ENCODE measurements at places on chromosomes 2 and 18.
A peak's percentile ranks its signal among the peaks of the same experiment; 100 is the strongest.

- H3K27ac ChIP-seq = no peak overlapping the region
- H3K36me3 ChIP-seq = no peaks in the 10 kb centered on the region
- H3K4me3 ChIP-seq = no peak overlapping the region
- H3K27me3 ChIP-seq = peaks cover 2% of the 10 kb centered on the region
Observed at GRCh38 chr2:136215908-136216472, 98.0 kb upstream of the CXCR4 start.

DNA sequence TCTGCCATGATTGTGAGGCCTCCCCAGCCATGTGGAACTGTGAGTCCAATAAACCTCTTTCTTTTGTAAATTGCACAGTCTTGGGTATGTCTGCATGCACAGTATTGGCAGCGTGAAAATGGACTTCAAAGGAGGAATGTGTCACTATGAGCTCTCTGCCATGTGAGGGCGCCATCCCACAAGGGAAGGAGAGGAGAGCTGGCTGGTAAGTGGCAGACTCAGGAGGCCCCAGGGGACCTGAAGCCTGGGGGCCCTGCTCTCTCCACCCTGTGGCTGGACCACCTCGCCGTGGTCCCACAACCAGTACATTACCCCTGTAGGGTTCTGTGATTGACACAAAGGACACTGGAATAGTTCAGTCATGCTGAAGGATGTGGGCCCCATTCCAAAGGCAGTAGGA lies 122.1 kb downstream of the RPIA start:
- no peak overlapping the region for H3K4me3 ChIP-seq
- H3K36me3 ChIP-seq = no peaks in the 10 kb centered on the region
- H3K27ac ChIP-seq = no peak overlapping the region
- no peak for DNase-seq
- H3K27me3 ChIP-seq = peaks cover 3% of the 10 kb centered on the region

- no peaks in the 10 kb centered on the region for H3K27me3 ChIP-seq
- no peaks in the 10 kb centered on the region for H3K4me1 ChIP-seq
- no peak for DNase-seq
- no peaks in the 10 kb centered on the region for H3K36me3 ChIP-seq
Observed at GRCh38 chr2:130766037-130766436, 10.7 kb downstream of the AMER3 start.

DNA sequence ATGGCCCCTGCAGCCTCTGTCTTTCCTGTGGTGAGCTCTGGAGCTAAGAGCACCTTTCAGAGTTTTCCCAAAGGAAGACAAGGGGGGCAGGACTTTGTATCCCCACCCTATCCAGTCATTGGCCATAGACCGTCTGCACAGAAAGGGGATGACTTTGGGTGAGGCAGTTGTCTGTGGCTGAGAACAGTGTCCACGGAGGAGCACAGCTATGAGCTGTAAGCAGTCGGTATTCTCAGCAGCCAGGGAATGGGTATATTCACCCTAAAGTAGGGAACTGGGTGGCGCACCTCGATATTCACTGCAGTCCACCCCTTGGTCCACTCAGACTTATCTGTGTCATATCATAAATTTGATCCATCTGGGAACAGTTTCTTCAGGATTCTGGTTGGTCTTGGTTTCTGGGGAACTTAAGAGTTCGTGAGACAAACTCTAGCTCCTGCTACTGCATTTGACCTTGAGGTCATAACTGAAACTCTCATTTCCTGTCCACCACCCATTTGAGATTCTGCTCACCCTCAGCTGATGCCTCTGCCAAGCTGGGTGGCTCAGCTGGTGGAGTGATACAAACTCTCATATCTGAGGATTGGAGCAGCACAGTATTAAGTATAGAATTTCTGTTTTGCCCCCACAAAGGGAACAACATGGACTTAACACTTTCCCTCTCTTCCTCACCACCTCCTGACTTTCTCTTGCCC lies 45.2 kb upstream of the SCG2 start:
- no peak for DNase-seq
- H3K36me3 ChIP-seq = no peaks in the 10 kb centered on the region
- H3K27ac ChIP-seq = no peak overlapping the region

DNA sequence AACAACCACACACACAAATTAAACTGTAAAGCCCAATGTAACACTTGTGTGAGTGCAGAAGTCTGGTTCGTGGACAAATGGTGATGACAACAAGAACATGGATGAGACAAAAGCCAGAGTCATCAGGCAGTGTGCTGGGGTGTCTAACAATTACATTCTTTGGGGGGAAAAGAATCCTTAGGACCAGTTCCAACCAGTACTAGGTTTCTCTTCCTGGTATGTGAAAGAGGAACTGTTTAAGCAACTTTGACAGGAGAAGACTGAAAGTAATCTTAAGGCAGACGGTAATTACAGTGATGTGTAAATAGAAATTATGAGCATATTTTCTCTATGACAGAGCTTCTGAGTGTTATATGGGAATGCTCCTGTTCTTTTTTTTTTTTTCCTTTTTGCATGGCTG lies 133.4 kb downstream of the AFF3 start:
- H3K27ac ChIP-seq = no peak overlapping the region
- H3K27me3 ChIP-seq = no peaks in the 10 kb centered on the region
- no peaks in the 10 kb centered on the region for H3K4me1 ChIP-seq
- no peak for DNase-seq
- H3K4me3 ChIP-seq = no peak overlapping the region

DNA sequence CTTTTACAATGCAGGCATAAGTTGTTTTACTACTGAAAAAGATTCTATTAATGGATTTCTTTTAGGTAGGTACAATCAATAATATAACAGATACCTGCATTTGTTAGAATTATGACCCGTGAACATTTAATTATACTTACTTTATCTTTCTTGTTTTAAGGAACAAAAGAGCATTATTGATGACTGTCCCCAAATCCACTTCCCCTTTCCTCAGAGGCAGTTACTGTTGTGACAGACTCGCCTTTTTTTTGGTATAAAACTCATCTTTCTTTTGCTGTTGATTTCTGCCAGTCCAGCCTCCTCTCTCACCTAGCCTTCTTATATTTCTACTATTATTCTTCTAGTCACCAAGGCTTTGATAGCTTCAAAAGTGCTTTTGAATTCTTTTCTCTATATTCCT lies 12.1 kb downstream of the ACTR3 start:
- peaks cover 67% of the 10 kb centered on the region for H3K36me3 ChIP-seq
- no peak for DNase-seq
- peaks cover 83% of the 10 kb centered on the region for H3K4me1 ChIP-seq
- peak overlapping the region; percentile 5 for H3K27ac ChIP-seq

DNA sequence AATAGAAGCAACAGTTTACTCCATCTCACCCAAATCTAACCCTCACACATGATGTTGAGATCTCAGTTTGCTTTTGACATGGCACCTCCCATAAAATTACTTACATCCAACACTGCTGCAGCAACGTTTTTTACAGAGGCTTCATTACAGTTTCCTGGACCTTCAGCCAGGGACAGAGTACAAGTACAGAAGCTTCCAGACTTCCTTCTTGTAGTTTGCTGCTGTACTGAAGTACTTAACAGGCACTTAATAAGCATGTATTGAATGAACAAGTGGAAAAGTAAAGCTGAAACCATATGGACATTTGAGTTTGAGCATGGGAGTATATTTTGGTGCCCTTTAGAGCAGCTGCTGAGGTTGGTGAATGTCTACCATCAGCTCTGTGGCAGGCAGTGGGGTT lies 514.2 kb downstream of the PTPRM start:
- H3K4me3 ChIP-seq = no peak overlapping the region
- no peak for DNase-seq
- no peaks in the 10 kb centered on the region for H3K36me3 ChIP-seq
- H3K27ac ChIP-seq = no peak overlapping the region
- no peaks in the 10 kb centered on the region for H3K4me1 ChIP-seq

- no peaks in the 10 kb centered on the region for H3K27me3 ChIP-seq
- DNase-seq = no peak
- peaks cover 54% of the 10 kb centered on the region for H3K4me1 ChIP-seq
- H3K36me3 ChIP-seq = peaks cover 40% of the 10 kb centered on the region
- peak overlapping the region; percentile 95 for H3K4me3 ChIP-seq
- H3K27ac ChIP-seq = peak overlapping the region; percentile 97
Observed at GRCh38 chr18:51194604-51195003, 2.9 kb downstream of the MEX3C start.

GRCh38 chr2:107511970-107512789 lies 314.5 kb upstream of the RGPD4 start:
- no peaks in the 10 kb centered on the region for H3K36me3 ChIP-seq
- H3K4me3 ChIP-seq = no peak overlapping the region
- no peak overlapping the region for H3K27ac ChIP-seq
- no peaks in the 10 kb centered on the region for H3K27me3 ChIP-seq
- DNase-seq = no peak
- H3K4me1 ChIP-seq = no peaks in the 10 kb centered on the region

Data from activated CD8-positive, alpha-beta T cell treated with anti-CD3 and anti-CD28 coated beads, Interleukin-2, amount 10 ng/mL, durations not matched to agents 7 days and 5 days (primary cell).